ENCODE measurements at places on chromosomes 13 and 19. TPM values are rescaled to one million over a fixed set of nuclear protein-coding genes. Genes with fewer than 3 reads are reported as not detected.

DNA sequence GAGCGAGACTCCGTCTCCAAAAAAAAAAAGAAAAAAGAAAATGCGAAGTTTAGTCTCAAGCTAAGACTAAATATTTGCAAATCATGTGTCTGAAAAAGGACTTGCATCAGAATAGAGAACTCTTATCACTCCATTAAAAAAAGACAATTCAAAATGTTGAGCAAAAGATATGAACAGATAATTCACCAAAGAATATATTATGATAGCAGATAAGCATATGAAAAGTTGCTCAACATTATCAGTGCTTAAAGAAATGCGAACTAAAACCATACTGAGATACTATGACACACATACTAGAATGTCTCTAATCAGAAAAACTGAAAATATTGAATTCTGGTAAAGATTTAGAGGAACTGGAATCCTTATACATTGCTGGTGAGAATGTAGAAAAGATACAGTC, 38.7 kb upstream of the SACS start:
- no peak for DNase-seq

GRCh38 chr13:85728811-85729210, 70.4 kb downstream of the SLITRK6 start:
- no peak for DNase-seq

- no peak for DNase-seq
These were observed 98.8 kb downstream of the OLFM4 start for GRCh38 chr13:53127373-53127772.

GRCh38 chr13:48167866-48168265, 65.1 kb upstream of the ITM2B start:
- no peak for DNase-seq

GRCh38 chr13:85427416-85427815, 371.8 kb downstream of the SLITRK6 start:
- no peak for DNase-seq

Gene LHB
- polyA plus RNA-seq: not detected

Gene SLITRK6
- polyA plus RNA-seq: 9.9 TPM

Gene SRRM5
- 1.8 TPM for polyA plus RNA-seq

Gene RDH8
- polyA plus RNA-seq: not detected

GRCh38 chr19:31353833-31354232, 4.6 kb upstream of the TSHZ3 start:
- no peak for DNase-seq

DNA sequence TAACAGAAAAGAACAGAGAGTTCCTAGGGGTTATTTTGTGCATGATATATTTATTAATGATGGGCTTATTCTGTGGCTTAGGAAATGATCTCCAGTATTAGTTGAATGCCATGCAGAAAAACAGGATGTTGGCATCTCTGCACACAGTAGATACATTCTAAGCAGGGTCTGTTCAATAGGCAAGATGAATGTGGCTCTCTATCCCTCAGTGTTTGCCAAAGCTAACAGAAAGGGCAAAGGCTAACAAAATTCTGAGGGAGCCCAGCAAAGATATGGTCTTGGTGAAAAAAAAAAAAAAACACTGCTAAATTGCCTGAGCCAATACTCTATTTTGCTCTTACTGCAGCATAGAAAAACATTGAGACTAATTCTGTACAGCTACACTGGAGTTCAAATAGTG, 1095.8 kb downstream of the UQCRFS1 start:
- DNase-seq: no peak

Gene GPR12
- polyA plus RNA-seq: 0.04 TPM

- no peak for DNase-seq
These were observed 77.3 kb downstream of the ZIC5 start for GRCh38 chr13:99894105-99894839.

Gene CD209
- polyA plus RNA-seq: 1.00 TPM

- no peak for DNase-seq
These were observed 3.5 kb downstream of the HS6ST3 start for GRCh38 chr13:96093296-96094006.

- no peak for DNase-seq
These were observed 7.7 kb upstream of the CDADC1 start for GRCh38 chr13:49240017-49240416.

GRCh38 chr13:99403458-99403971, 96.3 kb upstream of the GPR183 start:
- DNase-seq: no peak

DNA sequence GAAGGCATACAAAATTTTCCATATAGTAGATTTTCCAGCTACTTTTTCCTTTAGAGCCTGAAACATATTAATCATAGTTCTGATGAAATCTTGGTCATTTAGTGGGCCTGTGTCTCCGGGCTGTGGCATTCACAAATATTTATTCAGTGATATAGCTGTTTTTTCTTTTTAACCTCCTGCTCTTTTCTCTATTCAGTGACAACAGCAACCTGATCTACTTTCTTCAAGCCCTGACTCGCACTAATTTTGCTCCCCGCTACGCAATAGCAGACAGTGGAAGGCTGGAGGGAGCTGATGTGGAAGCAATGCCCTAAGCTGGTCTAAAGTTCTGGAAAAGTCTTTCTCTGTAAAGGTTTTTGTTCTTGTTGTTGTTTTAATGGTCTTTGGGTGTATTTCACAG, 289.7 kb downstream of the SLITRK6 start:
- DNase-seq: no peak

GRCh38 chr13:30464496-30465342, 1.0 kb downstream of the HMGB1 start:
- peak; percentile 87 for DNase-seq

DNA sequence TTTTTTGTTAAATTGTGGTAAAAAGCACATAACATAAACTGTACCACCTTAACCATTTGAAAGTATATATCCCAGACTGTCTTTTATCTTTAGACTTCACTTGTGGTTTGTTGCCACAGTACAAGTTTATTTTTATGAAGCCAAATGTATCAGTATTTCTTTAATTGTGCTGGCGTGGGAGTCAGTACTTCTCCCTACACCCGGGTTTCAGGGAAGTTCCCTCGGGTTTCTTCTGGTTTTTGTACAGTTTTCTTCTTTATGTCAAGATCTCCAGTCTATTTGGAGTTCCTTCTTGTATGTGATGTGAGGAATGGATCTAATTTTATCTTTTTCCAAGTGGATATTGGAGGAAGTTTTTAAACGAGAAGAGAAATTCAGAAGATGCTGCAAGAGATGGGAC, 20.5 kb downstream of the CCDC8 start:
- no peak for DNase-seq

DNA sequence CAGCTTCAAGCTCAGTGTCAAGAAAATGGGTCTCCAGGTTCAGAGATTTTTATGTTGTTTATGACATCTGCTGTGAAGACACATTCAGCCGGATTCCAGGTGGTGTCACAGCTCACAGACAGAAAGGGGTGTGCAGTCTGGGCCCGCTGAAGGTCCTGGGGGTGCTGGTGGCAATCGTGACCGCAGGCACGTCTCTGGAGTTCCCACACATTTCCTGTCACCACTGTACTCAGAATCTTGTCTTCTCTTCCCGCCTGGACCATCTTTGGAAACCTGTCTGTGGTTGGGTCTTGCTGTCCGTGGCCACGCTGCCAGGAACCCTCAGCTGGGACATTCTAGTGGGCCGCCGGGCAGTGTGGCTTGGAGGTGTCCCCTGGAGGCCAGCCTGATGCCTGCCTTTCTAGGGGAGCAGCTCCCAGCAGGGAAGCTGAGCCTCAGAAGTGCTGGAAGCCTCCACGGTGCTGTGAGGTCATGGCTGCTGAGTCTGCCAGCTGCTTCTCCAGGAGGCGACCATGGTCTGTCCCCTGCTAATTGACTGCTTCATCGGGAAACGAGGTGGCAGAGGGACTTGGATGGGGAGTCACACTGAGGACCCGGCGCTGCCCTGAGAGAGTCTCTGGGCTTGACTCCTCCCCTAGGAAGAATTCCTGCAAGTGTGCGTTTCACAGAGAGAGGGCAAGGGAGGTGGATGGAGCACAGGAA, 3.7 kb downstream of the TEX29 start:
- no peak for DNase-seq

Gene CYP2A6
- 0.14 TPM for polyA plus RNA-seq

- DNase-seq: no peak
These were observed 214.6 kb downstream of the RBM26 start for GRCh38 chr13:79191501-79191900.

Gene FFAR1
- 0.70 TPM for polyA plus RNA-seq

GRCh38 chr13:114148521-114148855, 16.1 kb upstream of the RASA3 start:
- no peak for DNase-seq

GRCh38 chr19:4369888-4370260, 26.5 kb downstream of the MPND start:
- DNase-seq: no peak

GRCh38 chr13:98454389-98454881, 122.5 kb downstream of the STK24 start:
- DNase-seq: no peak

DNA sequence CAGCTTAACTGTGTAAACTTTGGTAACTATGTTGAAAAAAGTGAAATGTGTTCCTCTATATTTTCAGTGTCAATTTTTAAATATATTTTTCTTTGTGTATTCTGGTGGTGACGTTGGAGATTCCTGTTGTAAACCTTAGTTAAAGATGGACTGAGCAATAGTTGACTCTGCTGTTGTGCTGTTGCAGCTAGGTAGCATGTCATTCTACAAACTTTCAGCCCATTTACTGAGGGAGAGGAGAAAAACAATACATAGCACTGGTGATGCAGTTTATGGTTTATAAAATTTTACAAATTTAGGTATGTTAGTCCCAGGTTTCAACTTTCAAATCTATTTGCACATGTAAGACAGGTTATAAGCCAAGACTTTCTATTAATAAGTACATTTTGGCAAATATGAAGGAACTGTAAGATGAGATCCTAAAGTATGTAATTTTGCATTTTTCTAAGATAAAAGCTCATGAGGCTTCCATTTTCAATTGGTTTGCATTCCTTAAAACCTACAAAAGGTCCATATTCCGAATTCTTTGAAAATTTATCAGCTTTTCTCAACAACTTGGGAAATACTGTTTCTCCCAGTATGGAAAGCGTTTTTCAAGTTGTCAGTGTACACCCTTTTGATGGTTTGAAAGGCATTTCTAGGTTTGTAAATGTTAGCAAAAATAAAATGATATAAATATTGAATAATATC, 1.5 kb downstream of the NDFIP2 start:
- DNase-seq: no peak

DNA sequence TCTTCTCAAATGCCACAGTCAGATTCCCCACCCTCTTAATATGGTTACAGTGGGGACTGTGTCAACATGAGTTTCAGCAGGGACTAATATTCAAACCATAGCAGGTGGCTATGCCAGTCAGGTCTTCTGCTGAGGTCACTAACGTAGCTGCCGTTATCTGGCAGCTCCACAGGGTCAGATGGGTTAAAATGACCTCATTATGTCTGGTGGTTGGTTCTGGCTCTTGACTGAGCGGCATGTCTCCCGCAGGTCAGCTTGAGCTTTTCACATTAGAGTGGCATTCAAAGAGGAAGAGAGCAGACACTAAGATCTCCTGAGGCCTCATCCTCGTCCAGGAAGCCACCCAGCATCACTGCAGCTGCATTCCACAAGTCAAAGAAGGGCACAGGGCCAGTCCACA, 21.4 kb upstream of the IPO5 start:
- no peak for DNase-seq

- no peak for DNase-seq
These were observed 55.8 kb upstream of the SPATA13 start for GRCh38 chr13:24104723-24105122.

Gene INSL3
- not detected for polyA plus RNA-seq

GRCh38 chr13:99966064-99966805, 5.3 kb downstream of the ZIC5 start:
- DNase-seq: no peak

GRCh38 chr13:90427322-90428272, 919.9 kb upstream of the MIR17HG start:
- DNase-seq: no peak

- DNase-seq: no peak
These were observed 270.0 kb downstream of the KCNRG start for GRCh38 chr13:50285283-50285682.

DNA sequence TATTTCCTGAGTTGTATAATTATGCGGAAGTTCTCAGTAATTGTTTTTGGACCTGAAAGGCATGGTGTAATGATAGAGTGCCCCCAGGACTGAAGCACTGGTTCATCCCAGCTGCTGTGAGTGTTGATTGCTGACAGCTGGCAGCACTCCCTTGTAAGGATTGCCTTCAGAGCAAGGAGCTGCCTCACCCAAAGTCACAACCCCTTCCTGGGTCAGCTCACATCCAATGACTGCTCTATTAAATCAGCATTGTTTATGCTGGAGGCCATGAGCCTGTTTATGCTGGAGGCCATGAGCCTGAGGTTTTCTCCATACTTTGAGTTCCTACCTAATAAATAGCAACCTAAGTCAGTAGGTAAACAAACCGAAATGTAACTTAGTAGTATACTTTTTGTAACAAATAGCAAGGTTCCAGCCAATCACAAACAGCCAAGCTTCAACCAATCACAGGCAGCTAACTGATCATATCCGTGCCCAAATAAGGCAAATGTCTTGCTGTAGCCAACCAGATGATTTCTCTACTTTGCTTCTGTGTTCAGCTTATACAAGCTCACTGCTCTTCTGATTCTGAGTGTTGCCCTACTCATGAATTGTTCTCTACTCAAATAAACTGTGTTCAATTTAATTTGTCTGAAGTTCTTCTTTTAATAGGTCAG, 11.7 kb upstream of the SPACA6 start:
- DNase-seq: peak; percentile 38
